ENCODE measurements at places on chromosomes 13 and 19. TPM values are rescaled to one million over a fixed set of nuclear protein-coding genes. Genes with fewer than 3 reads are reported as not detected.
A peak's percentile ranks its signal among the peaks of the same experiment; 100 is the strongest.

GRCh38 chr13:29454931-29455481, 140.5 kb downstream of the SLC7A1 start:
- no peak for DNase-seq

DNA sequence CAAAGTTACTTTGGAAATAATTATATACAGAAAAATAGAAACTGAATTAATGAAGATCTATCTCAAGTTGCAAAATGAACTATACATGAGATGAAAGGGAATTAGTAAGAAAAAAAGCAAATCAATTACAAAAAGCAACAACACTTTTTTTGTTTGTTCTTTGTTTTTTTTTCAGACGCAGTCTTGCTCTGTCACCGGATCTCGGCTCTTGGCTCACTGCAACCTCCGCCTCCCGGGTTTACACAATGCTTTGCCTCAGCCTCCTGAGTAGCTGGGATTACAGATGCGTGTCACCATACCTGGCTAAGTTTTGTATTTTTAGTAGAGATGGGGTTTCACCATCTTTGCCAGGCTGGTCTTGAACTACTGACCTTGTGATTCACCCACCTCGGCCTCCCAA, 2.2 kb downstream of the ZNF415 start:
- DNase-seq = peak; percentile 9

GRCh38 chr19:45323671-45324081, 1.0 kb upstream of the CKM start:
- DNase-seq = peak; percentile 85

DNA sequence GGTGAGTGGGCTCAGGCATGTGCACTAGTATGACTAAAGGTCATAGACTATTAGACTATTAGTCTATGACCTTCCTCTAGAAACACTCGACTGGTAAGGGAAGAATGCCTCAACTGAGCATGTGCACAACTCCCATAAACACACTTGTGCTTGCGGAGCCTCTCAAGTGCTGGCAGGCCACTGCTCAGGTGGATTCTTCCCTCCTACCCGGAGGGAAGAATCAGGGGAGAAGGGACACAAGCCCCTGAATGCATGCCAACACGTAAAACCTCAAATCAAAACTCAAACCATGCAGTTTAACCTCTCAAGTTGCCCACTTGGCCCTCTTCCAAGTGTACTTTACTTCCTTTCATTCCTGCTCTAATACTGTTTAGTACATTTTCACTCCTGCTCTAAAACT, 287.6 kb upstream of the SGCG start:
- DNase-seq = peak; percentile 13

GRCh38 chr13:84985860-84986259, 813.4 kb downstream of the SLITRK6 start:
- DNase-seq = no peak

The CEACAM21 gene
- total RNA-seq = 2.6 TPM

The REEP6 gene
- 4.2 TPM for total RNA-seq

The FGF22 gene
- total RNA-seq = not detected

The ADAMTS10 gene
- total RNA-seq = 24.8 TPM
